Muscle of leg (tissue), 16 donors: ENCODE measurements at places on chromosomes 6 and 20. TPM values are rescaled to one million over a fixed set of nuclear protein-coding genes. Genes with fewer than 3 reads are reported as not detected.

DNA sequence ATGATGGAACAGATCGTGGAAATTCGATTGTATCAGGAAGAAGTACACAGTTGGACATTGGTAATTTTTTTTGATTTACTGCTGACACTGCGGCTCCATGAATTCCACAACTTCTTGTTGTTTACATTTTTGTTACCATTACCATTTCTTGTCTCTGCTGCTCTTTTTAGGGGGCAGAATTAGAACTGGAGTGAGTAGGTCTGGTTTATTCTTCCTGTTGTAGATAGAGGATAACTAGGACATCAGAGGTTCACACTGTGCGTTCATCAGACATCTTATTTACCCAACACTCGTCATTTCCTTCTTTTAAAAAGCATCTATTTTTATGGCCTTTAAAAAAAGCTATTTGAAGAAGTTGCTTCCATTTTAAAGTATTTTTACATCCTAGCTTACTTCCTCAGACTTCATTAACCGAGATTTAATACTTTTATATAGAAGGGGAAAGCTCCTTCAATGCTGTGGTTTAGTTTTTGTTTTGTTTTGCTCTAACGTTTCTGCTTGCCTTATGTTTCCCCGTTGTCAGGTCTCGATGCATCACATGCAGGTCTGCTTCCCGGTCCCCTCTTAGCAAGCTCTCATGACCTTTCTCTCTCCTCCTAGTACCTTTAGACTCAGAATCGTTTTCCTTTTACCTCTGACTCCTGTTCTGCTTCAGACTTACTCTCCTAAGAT lies 139.1 kb downstream of the ARID1B start:
- H3K27ac ChIP-seq, result no peak overlapping the region
- no peaks in the 10 kb centered on the region for H3K27me3 ChIP-seq
- DNase-seq, result no peak

GRCh38 chr6:27230758-27231111 lies 16.8 kb upstream of the PRSS16 start:
- no peaks in the 10 kb centered on the region for H3K36me3 ChIP-seq
- no peak overlapping the region for H3K27ac ChIP-seq
- H3K4me3 ChIP-seq, result no peak overlapping the region
- peaks cover 51% of the 10 kb centered on the region for H3K27me3 ChIP-seq

DNA sequence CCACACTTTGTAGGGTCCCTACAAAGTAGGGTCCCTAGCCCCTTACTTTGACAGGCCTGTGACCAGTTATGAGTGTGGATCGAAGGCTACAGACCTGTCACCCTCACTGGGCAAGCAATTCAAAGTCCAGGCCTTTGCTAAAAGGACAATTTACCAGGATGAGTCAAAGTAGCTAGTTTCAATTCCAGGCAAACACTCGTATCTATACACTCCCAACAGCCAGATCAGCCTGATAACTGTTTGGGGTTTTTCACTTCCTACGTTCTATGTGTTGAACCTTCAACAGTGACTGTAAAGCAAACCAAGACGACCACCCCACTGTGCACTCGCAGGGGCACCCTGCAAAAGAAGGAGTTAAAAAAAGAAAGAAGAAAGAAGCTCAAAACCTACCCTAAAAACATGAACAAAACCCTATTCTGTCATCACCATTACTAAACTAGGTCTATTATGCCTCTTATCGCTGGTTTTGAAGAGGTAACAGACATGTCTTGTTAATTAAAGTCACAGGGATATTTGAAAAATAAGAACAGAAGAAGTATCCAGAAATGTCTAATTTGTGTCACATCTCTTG lies 3.2 kb downstream of the GFOD1 start:
- H3K27me3 ChIP-seq, result peaks cover 17% of the 10 kb centered on the region
- peaks cover 15% of the 10 kb centered on the region for H3K4me1 ChIP-seq
- H3K4me3 ChIP-seq, result no peak overlapping the region
- H3K36me3 ChIP-seq, result no peaks in the 10 kb centered on the region

DNA sequence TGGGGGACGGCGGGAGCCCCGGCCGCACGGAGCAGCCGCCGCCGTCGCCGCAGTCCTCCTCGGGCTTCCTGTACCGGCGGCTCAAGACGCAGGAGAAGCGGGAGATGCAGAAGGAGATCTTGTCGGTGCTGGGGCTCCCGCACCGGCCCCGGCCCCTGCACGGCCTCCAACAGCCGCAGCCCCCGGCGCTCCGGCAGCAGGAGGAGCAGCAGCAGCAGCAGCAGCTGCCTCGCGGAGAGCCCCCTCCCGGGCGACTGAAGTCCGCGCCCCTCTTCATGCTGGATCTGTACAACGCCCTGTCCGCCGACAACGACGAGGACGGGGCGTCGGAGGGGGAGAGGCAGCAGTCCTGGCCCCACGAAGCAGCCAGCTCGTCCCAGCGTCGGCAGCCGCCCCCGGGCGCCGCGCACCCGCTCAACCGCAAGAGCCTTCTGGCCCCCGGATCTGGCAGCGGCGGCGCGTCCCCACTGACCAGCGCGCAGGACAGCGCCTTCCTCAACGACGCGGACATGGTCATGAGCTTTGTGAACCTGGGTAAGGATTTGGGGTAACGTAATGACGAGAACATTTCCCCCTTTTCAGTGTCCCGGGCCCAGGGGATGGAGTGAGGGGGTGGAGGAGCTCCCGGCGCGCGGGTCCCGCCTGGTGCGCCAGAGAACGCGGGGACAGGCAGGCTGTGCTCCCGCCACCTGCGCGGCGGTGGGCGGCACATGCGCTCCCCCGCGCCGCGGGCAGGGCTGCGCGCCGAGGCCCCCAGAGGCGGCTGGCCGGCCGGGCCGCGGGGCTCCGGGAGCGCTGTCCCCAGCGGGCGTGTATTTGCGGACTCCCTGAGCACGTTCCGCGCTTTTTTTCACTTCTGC lies 1.4 kb downstream of the BMP6 start:
- H3K27ac ChIP-seq, result no peak overlapping the region
- peaks cover 35% of the 10 kb centered on the region for H3K4me1 ChIP-seq
- peaks cover 70% of the 10 kb centered on the region for H3K27me3 ChIP-seq
- H3K4me3 ChIP-seq, result peak overlapping the region; percentile 38
- peak; percentile 40 for DNase-seq
- H3K36me3 ChIP-seq, result no peaks in the 10 kb centered on the region

- peak overlapping the region; percentile 47 for H3K27ac ChIP-seq
- peaks cover 13% of the 10 kb centered on the region for H3K4me1 ChIP-seq
- H3K27me3 ChIP-seq, result no peaks in the 10 kb centered on the region
- DNase-seq, result peak; percentile 40
- H3K36me3 ChIP-seq, result no peaks in the 10 kb centered on the region
- H3K4me3 ChIP-seq, result no peak overlapping the region
These were observed 16.1 kb upstream of the ZNF217 start for GRCh38 chr20:53609491-53610445.

DNA sequence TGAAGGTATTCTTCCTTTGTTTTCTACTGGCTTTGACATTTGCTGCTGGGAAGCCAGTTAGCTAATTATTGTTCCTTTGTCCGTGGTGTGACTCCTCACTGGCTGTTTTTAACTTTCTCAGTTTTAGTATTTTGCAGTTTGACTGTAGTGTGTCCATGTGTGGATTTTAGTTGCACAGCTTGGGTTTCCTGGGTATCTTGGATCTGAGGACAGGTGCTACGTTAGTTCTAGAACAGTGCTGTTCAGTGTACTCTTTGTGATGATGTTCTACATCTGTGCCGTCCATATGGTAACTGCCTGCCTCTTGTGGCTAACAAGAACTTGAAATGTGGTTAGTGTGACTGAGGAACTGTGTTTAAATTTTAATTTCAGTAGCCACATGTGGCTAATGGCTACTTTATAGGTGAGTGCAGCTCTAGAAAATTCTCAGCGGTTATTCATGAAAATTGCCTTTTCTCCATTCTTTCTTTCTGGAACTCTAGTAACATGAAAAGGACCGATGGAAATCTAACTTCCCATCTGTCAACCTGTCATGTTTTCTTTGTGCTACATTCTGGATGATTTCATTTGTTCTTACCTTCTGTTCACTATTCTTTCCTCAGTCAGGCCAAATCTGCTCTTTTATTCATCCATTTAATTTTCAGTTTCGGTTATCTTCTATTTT lies 7.4 kb downstream of the SNX9 start:
- H3K4me1 ChIP-seq, result peaks cover 10% of the 10 kb centered on the region
- DNase-seq, result peak; percentile 16
- H3K27ac ChIP-seq, result no peak overlapping the region
- peaks cover 3% of the 10 kb centered on the region for H3K36me3 ChIP-seq

CCN6 gene
- polyA plus RNA-seq, result 0.27 TPM

GRCh38 chr6:32836873-32837272 lies 1.7 kb downstream of the TAP2 start:
- H3K27me3 ChIP-seq, result no peaks in the 10 kb centered on the region
- H3K4me3 ChIP-seq, result no peak overlapping the region
- peaks cover 7% of the 10 kb centered on the region for H3K4me1 ChIP-seq
- H3K27ac ChIP-seq, result no peak overlapping the region

GRCh38 chr6:73932866-73933265 lies 236.9 kb downstream of the CD109 start:
- no peaks in the 10 kb centered on the region for H3K27me3 ChIP-seq
- peak; percentile 80 for DNase-seq
- no peaks in the 10 kb centered on the region for H3K4me1 ChIP-seq
- H3K4me3 ChIP-seq, result no peak overlapping the region
- peak overlapping the region; percentile 65 for H3K27ac ChIP-seq
